ENCODE measurements at places on chromosomes 2 and 18. TPM values are rescaled to one million over a fixed set of nuclear protein-coding genes. Genes with fewer than 3 reads are reported as not detected.

Gene MAP4K3
- total RNA-seq: 60.6 TPM

Gene C2orf92
- total RNA-seq: 36.5 TPM

Gene MGAT4A
- total RNA-seq: 24.3 TPM

Gene SLC11A1
- 14.5 TPM for total RNA-seq

Gene RND3
- total RNA-seq: 9.0 TPM

Gene PROM2
- total RNA-seq: 24.3 TPM

Gene RAD51AP2
- total RNA-seq: 0.11 TPM

Gene IL37
- total RNA-seq: not detected

Gene SERPINB11
- total RNA-seq: not detected

Gene ZC3H8
- 26.9 TPM for total RNA-seq

Gene CRACDL
- total RNA-seq: 9.3 TPM

Gene TFPI
- 147 TPM for total RNA-seq

Measured in thyroid gland (tissue), 4 donors.